Vagina (tissue), 2 donors: ENCODE measurements at places on chromosomes 5 and 9.

- no peak for DNase-seq
These were observed 64.4 kb upstream of the DNAH5 start for GRCh38 chr5:14008819-14009311.

- DNase-seq, result no peak
These were observed 41.6 kb downstream of the XRCC4 start for GRCh38 chr5:83118976-83119375.

DNA sequence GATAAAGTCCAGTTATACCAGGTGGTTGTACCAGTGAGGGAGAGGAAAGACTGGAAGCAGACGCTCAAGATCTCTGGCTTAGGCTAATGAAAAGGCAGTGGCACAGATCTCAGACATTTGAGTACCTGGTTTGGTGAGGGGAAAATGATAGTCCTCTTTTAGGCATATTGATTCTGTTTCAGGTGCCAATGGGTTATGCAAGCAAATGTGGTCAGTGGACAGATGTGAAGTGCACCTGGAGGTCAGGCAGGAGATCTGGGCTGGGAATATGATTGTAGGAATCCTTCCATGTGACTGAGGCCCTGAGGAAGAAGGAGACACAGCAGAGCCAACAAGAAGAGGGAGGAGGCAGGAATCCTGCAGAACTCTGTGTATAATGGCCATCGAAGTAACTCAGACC, 63.7 kb upstream of the SMARCA2 start:
- no peak for DNase-seq

DNA sequence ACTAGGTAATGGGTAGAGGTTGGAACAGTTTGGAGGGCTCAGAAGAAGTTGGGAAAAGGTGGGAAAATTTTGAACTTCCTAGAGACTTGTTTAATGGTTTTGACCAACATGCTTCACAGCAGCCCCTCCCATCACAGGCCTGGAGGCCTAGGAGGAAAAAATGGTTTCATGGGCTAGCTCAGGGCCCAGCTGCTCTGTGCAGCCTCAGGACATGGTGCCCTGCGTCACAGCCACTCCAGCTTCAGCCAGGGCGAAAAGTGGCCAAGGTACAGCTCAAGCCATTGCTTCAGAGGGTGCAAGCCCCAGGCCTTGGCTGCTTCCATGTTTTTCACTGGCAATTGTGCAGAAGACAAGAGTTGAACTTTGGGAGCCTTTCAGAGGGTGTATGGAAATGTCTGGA, 453.7 kb downstream of the LRRC70 start:
- no peak for DNase-seq
